ENCODE measurements at places on chromosomes 12 and 14. TPM values are rescaled to one million over a fixed set of nuclear protein-coding genes. Genes with fewer than 3 reads are reported as not detected.

- no peak for DNase-seq
- no peaks in the 10 kb centered on the region for H3K36me3 ChIP-seq
- no peak overlapping the region for H3K4me3 ChIP-seq
- H3K27me3 ChIP-seq, result no peaks in the 10 kb centered on the region
- no peak overlapping the region for H3K27ac ChIP-seq
Observed at GRCh38 chr12:80869264-80869663, 68.5 kb downstream of the LIN7A start.

DNA sequence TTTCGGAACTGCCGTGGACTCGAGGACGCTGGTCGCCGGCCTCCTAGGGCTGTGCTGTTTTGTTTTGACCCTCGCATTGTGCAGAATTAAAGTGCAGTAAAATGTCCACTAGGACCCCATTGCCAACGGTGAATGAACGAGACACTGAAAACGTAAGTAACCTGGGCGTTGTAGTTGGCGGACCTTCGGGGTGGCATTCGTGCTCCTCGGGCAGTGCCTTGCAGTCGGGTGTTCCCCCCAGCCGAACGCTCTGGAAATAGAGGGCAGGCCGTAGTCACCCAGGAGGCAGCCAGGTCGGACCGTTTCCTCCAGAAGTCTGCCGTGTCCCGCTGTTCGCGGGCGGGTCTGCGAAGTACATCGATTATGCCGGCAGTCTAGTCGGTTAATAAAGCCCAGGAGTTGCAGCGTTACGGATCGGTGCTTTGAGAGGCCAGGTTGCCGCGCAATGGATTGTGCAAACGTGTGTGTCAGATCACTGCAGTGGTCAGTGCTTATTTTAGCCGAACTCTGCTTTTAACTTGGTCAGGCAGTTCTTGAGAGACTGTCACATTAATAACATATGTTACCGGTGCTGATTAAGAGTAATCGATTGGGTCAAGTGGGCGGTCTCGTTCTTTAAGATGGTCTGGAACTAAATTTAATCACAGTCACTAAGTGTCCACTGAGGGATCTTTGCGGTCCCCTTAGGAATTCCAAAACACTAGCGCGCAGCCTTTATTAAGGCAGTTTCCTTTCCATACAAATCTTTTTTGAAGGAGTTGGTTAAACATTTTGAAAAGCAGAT is 906 bp downstream of the MARK3 start:
- H3K4me1 ChIP-seq, result peaks cover 29% of the 10 kb centered on the region
- DNase-seq, result peak; percentile 24
- H3K27ac ChIP-seq, result peak overlapping the region; percentile 94
- no peaks in the 10 kb centered on the region for H3K36me3 ChIP-seq
- H3K4me3 ChIP-seq, result peak overlapping the region; percentile 96

Gene CD9
- total RNA-seq, result 28.0 TPM

Gene KCNMB4
- total RNA-seq, result 0.75 TPM

DNA sequence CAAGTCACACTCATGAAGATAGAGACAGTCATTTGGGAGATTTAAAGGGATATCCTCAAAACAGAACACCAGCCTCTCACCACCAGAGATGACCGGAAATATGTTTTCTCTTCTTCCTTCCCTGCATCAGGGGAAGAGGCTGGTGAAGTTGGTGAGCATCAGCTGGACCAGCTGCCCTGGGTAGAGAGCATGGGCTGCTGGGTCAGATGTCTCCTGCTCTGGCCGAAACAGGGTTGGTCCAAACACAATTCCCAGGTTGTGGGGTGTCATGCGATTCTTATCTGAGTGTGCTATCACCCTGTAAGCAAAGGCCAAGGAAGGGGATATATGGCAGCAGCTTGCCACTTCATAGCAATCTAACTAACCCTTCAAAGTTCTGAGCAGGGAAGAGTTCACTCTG is 7.3 kb downstream of the ARHGAP9 start:
- peaks cover 19% of the 10 kb centered on the region for H3K36me3 ChIP-seq
- no peak overlapping the region for H3K27ac ChIP-seq
- no peak for DNase-seq
- no peaks in the 10 kb centered on the region for H3K27me3 ChIP-seq

- no peak for DNase-seq
- peaks cover 8% of the 10 kb centered on the region for H3K4me1 ChIP-seq
- H3K36me3 ChIP-seq, result no peaks in the 10 kb centered on the region
- no peak overlapping the region for H3K4me3 ChIP-seq
Observed at GRCh38 chr12:109605599-109606228, 32.1 kb downstream of the MVK start.

- no peaks in the 10 kb centered on the region for H3K27me3 ChIP-seq
- no peak for DNase-seq
- peak overlapping the region; percentile 32 for H3K27ac ChIP-seq
- no peak overlapping the region for H3K4me3 ChIP-seq
Observed at GRCh38 chr12:12521888-12522287, 40.8 kb downstream of the DUSP16 start.

Gene TMEM30B
- total RNA-seq, result 4.1 TPM

GRCh38 chr14:100406505-100407131 is 83.5 kb downstream of the SLC25A47 start:
- peaks cover 2% of the 10 kb centered on the region for H3K36me3 ChIP-seq
- peaks cover 40% of the 10 kb centered on the region for H3K4me1 ChIP-seq
- peak overlapping the region; percentile 81 for H3K4me3 ChIP-seq
- peak overlapping the region; percentile 91 for H3K27ac ChIP-seq
- no peak for DNase-seq

- H3K4me1 ChIP-seq, result no peaks in the 10 kb centered on the region
- peaks cover 3% of the 10 kb centered on the region for H3K36me3 ChIP-seq
- no peaks in the 10 kb centered on the region for H3K27me3 ChIP-seq
- DNase-seq, result no peak
- no peak overlapping the region for H3K4me3 ChIP-seq
Observed at GRCh38 chr14:53493320-53493719, 340.2 kb upstream of the DDHD1 start.

- no peak overlapping the region for H3K4me3 ChIP-seq
- H3K27me3 ChIP-seq, result peaks cover 40% of the 10 kb centered on the region
- H3K4me1 ChIP-seq, result peaks cover 2% of the 10 kb centered on the region
- no peak for DNase-seq
Observed at GRCh38 chr12:70638639-70639360, 1.6 kb upstream of the PTPRB start.

DNA sequence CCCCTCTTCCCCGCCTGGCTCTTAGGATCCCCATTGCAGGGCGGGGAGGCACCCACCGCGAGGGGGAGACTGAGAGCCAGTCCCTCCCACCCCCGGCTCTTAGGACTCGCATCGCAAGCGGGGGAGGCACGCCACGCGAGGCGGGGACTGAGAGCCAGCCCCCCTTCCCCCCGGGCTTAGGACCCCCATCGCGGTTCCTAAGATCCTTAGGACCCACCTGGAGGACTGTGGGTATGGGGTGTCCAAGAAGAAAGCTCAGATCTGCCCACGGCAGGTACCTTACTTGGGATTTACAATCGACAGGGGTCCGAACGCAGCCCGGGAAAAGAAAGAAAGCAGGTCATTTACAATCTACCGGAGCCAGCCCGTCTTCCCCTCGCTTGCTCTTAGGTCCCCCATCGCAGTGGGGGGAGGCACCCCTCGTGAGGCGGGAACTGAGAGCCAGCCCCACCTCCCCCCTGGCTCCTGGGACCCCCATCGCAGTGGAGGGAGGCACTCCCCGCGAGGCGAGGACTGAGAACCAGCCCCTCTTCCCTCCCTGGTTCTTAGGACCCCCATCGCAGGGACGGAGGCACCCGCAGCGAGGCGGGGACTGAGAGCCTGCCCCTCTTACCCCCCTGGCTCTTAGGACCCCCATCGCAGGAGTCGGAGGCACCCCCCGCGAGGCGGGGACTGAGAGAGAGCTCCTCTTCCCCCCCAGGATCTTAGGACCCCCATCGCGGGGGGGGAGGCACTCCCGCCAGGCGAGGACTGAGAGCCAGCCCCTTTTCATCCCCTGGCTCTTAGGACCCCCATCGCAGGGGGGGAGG is 43.7 kb downstream of the DDX11 start:
- peaks cover 6% of the 10 kb centered on the region for H3K4me1 ChIP-seq
- peaks cover 10% of the 10 kb centered on the region for H3K27me3 ChIP-seq
- peak; percentile 37 for DNase-seq
- H3K4me3 ChIP-seq, result peak overlapping the region; percentile 83
- no peaks in the 10 kb centered on the region for H3K36me3 ChIP-seq

GRCh38 chr14:85293612-85294234 is 236.2 kb upstream of the FLRT2 start:
- no peaks in the 10 kb centered on the region for H3K36me3 ChIP-seq
- H3K27me3 ChIP-seq, result no peaks in the 10 kb centered on the region
- H3K27ac ChIP-seq, result no peak overlapping the region
- H3K4me1 ChIP-seq, result no peaks in the 10 kb centered on the region

- no peaks in the 10 kb centered on the region for H3K27me3 ChIP-seq
- DNase-seq, result no peak
- no peak overlapping the region for H3K4me3 ChIP-seq
- H3K27ac ChIP-seq, result no peak overlapping the region
- no peaks in the 10 kb centered on the region for H3K36me3 ChIP-seq
Observed at GRCh38 chr12:44193281-44193680, 357.4 kb downstream of the TMEM117 start.

DNA sequence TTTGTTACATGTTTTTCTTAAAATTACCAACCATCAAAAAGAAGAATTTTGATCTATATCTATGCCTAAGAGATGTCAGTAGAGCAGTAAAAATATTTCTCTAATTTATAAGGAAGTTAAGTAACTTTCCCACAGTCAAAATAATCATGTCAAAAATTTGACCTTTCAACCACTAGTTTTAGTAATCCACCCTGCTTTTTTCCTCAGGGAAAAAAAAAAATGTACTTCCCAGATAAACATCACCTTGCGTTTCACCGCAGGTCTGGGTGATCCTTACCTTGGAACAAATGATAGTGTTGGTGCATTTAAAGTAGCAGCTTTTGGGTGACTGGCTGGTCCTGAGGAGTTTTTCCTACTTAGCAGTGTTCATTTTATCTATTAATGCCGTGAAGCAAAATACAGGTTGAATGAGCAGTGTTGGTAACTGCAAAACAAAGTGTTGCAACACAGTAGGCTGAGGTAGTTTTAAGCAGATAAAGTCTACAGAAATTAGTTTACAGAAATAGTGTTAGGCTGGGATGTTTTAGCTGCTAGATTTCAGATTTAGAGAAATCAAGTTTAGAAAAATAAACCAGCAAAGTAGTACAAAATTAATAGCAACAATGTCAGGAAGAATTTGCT is 137.2 kb upstream of the DNM1L start:
- no peak overlapping the region for H3K4me3 ChIP-seq
- DNase-seq, result no peak
- no peak overlapping the region for H3K27ac ChIP-seq
- H3K36me3 ChIP-seq, result peaks cover 4% of the 10 kb centered on the region
- H3K4me1 ChIP-seq, result peaks cover 7% of the 10 kb centered on the region

Gene GLIPR1L1
- not detected for total RNA-seq

DNA sequence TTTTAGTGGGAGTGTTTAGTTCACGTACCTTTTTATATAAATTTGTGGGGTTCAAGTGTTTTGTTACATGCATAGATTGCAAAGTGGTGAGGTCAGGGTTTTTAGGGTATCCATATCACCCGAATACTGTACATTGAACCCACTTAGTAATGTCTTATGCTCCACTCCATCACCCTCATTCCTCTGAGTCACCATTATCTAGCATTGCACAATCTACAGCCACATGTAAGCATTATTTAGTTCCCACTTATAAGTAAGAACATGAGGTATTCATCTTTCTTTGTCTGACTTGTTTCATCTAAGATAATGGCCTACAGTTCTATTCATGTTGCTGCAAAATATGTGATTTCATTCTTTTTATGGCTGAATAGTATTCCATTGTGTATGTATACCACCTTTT is 583.7 kb upstream of the LRFN5 start:
- no peaks in the 10 kb centered on the region for H3K27me3 ChIP-seq
- H3K4me1 ChIP-seq, result no peaks in the 10 kb centered on the region
- H3K36me3 ChIP-seq, result no peaks in the 10 kb centered on the region
- H3K4me3 ChIP-seq, result no peak overlapping the region
- no peak overlapping the region for H3K27ac ChIP-seq

DNA sequence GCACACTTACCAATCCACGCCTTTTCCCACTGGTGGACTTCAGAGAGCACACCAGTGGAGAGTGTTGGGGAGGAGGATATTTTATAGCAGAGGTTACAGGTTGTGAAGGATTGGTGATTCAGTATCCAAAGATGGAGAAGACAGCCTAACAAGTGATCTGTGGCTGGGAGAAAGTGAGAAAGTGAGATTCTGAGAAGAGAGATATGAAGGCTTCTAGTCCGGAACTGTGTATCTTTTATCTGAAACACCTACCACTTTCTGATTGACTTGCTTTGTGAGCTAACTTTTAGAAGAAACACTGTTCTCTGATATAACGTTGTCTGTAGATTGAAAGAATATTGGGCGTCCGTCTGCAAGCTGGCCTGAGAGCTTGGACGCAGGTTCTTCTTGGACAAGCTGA is 24.0 kb downstream of the DYNC1H1 start:
- peaks cover 14% of the 10 kb centered on the region for H3K36me3 ChIP-seq
- H3K4me3 ChIP-seq, result no peak overlapping the region
- H3K27me3 ChIP-seq, result no peaks in the 10 kb centered on the region
- no peak overlapping the region for H3K27ac ChIP-seq
- no peak for DNase-seq

Gene ZDHHC22
- not detected for total RNA-seq

GRCh38 chr14:68269136-68269927 is 449.8 kb downstream of the RAD51B start:
- no peaks in the 10 kb centered on the region for H3K36me3 ChIP-seq
- DNase-seq, result no peak
- peak overlapping the region; percentile 2 for H3K4me3 ChIP-seq
- H3K4me1 ChIP-seq, result peaks cover 35% of the 10 kb centered on the region

- no peaks in the 10 kb centered on the region for H3K36me3 ChIP-seq
- no peak for DNase-seq
- peak overlapping the region; percentile 34 for H3K27ac ChIP-seq
- no peaks in the 10 kb centered on the region for H3K27me3 ChIP-seq
- no peak overlapping the region for H3K4me3 ChIP-seq
- peaks cover 18% of the 10 kb centered on the region for H3K4me1 ChIP-seq
Observed at GRCh38 chr14:75299059-75299458, 20.4 kb downstream of the FOS start.

- H3K4me3 ChIP-seq, result no peak overlapping the region
- no peak overlapping the region for H3K27ac ChIP-seq
- no peaks in the 10 kb centered on the region for H3K36me3 ChIP-seq
- peaks cover 20% of the 10 kb centered on the region for H3K27me3 ChIP-seq
Observed at GRCh38 chr12:125402874-125403789, 337.9 kb downstream of the AACS start.

DNA sequence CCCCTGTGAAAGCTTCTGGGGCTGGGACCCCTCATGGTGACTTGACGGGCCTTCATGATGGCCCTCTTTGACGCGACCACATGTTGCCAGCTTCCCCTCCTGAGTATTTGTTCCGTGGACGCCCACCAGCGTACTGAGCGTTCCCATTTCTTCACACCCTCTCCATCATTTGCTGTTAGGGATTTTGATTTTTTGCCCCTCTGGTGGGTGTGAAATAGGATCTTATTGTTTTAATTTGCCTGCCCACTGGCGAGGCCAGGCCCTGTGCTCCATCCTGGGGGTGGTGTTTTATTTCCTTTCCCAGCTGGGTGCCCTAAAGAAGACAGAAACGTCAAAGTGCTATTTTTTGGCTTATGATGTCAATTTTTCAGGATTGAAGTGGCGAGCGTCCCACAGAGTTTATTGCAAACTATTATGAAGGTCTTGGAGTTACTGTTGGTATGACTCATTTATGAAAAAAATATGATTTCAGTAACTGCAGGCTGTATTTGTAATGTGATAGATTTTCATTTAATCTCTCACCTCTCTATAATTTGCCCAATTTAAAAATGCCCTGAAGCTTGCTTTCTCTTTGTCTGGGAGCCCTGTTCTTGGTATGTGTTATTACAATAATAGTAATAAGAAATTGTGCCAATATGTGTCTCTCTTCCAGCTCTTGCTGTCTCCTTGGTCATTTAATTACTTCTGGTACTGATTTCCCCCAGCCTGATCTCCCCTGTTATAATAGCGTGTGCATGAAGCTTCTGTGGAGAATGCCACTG is 99.6 kb downstream of the SLC25A47 start:
- DNase-seq, result no peak
- no peak overlapping the region for H3K4me3 ChIP-seq
- peaks cover 29% of the 10 kb centered on the region for H3K4me1 ChIP-seq
- peak overlapping the region; percentile 34 for H3K27ac ChIP-seq
